ENCODE measurements at places on chromosomes 7 and 10. TPM values are rescaled to one million over a fixed set of nuclear protein-coding genes. Genes with fewer than 3 reads are reported as not detected.

SPDYE2 gene
- total RNA-seq: not detected

HSPA14 gene
- total RNA-seq: 41.7 TPM

NPC1L1 gene
- total RNA-seq: 0.03 TPM

POLR2J2 gene
- 0.27 TPM for total RNA-seq

DGKI gene
- total RNA-seq: 0.20 TPM

IGF2BP3 gene
- total RNA-seq: 30.4 TPM

KCP gene
- 0.25 TPM for total RNA-seq

TMEM213 gene
- not detected for total RNA-seq

ZNF37A gene
- total RNA-seq: 6.3 TPM

H2AZ2 gene
- total RNA-seq: 261 TPM

CPA1 gene
- not detected for total RNA-seq

PLPP4 gene
- total RNA-seq: not detected

VGF gene
- total RNA-seq: 26.2 TPM

GHRHR gene
- total RNA-seq: not detected

WDR86 gene
- 0.38 TPM for total RNA-seq

GNG11 gene
- total RNA-seq: 34.6 TPM

ACTL6B gene
- total RNA-seq: not detected

PRSS37 gene
- total RNA-seq: not detected

NOC3L gene
- 24.9 TPM for total RNA-seq

TBXAS1 gene
- total RNA-seq: 12.6 TPM

PALD1 gene
- 8.0 TPM for total RNA-seq

FAM149B1 gene
- 7.9 TPM for total RNA-seq

CRHR2 gene
- total RNA-seq: not detected

HMX2 gene
- 0.13 TPM for total RNA-seq

TDRD1 gene
- not detected for total RNA-seq

LGI1 gene
- total RNA-seq: not detected

BTBD16 gene
- 0.82 TPM for total RNA-seq

HABP2 gene
- 0.07 TPM for total RNA-seq

MCM10 gene
- total RNA-seq: 22.1 TPM

Measured in A549 treated with CORT108297 at 1 μM for 4 hours (cell line).